Activated naive CD8-positive, alpha-beta T cell treated with anti-CD3 and anti-CD28 coated beads, Interleukin-2, amount 50 U/mL, for 16 hours (primary cell): ENCODE measurements at places on chromosomes 2 and 18.

DNA sequence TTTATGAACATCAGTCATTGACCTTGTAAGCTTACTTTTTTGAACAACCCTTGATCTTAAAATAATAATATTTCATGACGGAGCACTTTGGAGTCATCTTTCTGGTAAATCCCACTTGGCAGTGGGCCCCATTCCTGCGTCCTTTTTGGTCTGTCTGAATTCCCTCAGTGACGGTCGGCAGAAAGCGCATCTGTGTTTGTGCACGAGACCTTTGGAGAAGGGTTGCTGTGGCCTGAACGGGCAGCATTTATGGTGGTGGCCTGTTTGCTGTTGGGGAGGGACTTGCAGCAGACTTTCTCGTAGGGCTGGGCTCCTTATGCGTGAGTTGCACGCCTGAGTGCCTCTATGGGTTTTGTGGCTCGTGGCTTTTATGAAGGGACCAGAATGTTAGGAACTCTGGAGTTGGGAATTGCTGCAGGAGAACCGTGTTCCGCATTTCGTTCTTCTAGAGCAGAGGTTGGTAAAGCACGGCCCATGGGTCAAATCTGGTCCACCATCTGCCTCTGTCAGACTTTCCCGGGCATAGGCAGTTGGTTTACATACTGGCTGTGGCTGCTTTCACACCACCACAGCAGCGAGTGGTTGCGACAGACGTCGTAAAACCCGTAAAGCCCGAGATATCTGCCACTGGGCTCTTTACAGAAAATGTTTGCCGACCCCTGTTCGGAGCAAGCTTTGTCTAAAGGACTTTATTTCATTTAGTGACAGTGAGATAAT is 30.8 kb downstream of the LPIN1 start:
- no peak for DNase-seq

- DNase-seq: no peak
These were observed 40.6 kb upstream of the TFPI start for GRCh38 chr2:187594801-187595200.

GRCh38 chr18:23301972-23302371 is 151.1 kb upstream of the RIOK3 start:
- DNase-seq: no peak

DNA sequence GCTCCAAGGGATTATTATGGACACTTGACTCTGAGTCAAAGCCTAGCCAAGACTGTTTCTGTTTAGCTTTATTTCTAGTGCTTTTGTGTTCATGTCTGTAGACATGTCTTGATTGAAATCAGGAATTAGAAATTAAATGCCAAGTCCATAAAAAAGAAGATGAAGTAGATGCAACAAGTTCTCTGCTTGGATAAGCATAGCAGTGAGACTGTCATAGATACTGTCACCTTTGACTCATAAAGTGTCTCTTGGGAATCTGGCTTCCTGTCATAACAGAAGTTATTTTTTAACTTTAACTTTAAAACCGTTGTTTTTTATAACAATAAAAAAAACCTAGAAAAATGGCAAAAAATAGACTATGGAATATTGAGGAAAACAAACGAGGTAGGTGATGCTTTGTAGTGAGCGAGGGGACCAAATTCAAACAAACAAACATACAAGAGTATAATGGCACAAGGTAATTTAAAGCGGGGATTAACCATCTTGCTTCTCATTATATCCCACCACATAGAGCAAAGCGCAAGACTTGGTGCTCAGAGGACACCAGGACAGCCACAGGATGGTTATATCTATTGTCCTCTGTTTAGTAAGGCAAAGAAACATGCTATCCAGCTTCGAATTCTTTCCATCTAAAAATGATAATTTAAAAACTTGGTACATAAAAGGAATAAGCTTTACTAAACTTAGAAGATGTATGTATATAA is 64.6 kb downstream of the CD226 start:
- no peak for DNase-seq

DNA sequence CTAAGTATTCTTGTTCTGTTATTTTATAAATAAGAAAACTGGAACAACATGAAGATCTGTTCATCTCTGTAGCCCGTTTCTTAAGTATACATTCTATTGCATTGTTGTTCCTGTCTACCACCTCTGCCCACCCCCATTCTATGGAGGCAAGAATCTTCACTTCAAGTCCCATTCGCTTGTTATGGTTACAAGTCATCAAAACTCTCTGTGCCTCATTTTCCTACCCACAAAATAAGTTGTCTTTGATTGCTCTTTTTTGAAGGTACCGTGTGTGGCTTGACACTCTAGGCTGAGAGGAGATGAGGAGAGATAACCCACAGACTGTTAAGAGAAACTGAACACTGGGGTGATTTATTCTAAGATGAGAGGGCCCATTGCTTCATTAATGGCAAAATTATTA is 2.9 kb upstream of the EVA1A start:
- no peak for DNase-seq

DNA sequence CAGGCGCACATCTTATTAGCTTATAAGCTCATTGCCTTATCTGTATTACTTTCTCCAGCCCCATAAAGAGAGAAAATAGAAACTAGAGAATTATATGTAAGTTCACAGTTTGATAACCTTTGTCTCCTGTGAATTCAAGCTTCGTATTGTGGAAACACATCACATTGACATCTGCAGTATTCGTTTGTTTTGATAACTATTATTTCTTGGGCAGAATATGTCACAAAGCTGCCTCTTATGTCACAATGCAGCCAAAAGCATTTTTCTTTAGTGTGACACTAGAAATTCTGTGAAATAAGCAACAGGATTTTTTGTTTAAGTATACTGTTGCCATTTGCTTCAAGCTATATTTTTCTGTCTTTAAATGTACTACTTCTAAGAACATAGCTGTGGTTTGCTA is 221.5 kb downstream of the DOK6 start:
- DNase-seq: no peak

GRCh38 chr2:172639256-172639655 is 83.4 kb downstream of the PDK1 start:
- no peak for DNase-seq

GRCh38 chr2:86045541-86045940 is 60.1 kb downstream of the POLR1A start:
- no peak for DNase-seq

DNA sequence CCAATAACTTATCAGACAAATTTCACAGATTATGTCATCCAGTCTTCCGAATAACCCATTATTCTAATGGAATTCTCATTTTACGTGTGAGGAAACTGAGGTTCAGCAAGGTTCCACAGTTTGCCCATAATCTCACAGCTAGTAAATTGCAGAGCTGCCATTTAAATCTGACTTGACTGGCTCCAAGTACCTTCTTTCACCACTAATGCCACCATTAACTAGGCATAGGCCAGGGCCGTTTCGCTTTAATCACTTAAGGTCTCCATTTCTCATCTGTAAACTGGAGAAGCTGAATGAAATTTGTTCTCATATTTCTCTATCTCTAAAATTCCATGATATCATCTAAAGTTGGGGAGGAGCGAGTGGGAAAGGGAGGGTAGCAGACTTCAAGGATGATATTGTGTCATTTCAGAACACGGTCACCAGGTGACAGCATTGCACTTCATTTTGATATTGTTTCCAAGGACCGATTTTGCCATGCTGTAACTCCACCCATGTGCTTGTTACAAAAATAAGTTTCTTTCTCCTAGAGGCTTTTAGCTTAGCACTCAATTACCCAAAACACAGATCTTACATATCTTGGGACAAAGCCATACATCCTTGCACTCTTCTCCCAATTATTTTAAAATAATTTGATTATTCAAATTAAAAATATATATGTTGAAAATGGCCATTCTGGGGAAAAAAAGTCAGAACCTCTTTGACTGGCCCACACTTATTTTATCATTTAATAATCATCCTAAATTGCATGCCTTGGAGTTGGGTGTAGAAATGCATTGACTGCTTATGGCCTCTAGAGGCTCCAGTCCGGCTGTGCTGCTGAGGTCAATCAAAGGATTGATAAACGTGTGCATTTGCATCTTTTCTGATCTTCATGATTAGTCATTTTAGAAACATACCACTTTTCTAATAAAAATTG is 123.8 kb downstream of the AKAIN1 start:
- peak; percentile 8 for DNase-seq

- no peak for DNase-seq
These were observed 35.4 kb upstream of the ARMC9 start for GRCh38 chr2:231163011-231163410.

DNA sequence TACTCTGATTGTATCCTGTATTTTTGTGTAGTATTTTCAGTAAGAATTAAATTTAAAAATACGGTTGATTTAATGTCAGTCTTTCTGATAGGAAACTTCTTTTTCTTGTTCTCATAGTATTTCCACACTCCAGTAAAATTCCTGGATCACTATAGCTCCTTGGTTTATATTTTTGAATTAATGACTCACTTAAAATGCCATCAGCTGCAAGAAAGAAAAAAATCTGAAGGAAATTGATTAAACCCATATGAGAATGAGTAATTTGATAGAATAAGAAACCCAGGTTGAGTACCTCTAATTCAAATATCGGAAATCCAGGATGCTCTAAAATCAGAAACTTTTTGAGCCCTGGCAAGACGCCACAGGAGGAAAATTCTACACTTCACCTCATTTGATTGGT is 186.8 kb upstream of the RND3 start:
- no peak for DNase-seq

DNA sequence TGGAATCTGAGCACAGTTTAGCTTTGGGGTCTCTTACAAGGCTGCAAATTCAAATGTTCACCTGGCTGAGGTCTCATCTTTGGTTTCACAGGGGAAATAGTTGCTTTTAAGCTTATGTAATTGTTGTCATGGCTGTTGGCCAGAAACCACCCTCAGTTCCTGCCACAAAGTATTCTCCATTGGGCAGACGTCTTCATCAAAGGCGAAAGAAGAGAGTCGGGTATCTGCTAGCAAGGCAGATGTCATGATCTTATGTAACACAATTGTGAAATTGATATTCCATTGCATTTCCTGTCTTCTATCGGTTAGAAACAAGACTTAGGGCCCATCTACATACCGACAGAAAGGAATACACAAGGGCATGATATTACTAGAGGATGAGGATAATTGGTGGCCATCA is 816.2 kb downstream of the MBD2 start:
- no peak for DNase-seq

DNA sequence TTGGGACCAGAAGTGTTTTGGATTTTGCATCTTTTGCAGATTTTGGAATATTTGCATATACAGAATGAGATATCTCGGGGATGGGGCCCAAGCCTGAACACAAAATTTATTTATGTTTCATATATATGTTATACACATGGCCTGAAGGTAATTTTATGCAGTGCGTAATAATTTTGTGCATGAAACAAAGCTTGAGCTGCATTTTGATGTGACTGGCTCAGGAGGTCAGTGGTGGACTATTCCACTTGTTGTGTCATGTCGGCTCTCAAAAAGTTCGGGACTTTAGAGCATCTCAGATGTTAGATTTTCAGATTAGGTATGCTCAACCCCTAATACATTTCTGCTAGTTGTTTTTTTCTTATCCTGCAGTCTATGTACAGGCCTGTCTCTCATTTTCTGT is 145.4 kb downstream of the FAM210A start:
- DNase-seq: no peak

DNA sequence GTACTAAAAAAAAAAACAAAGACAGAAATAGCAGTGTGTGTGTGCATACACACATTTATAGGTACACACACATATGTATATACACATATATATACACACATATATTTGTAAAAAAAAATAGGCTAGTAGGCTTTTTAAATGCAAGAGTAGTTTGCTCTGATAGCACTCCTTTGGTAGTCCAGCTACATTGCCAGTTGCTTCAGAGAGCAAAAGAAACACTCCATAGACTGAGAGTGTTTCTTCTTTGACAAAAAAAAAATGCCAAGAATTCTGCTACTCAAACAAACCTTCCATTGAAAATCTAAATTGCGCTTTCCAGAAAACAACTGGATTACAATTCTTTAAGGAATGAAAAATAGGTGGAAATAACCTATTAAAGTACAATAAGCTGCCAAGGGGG is 365.9 kb upstream of the GALNT5 start:
- no peak for DNase-seq

GRCh38 chr2:63035169-63035568 is 15.5 kb upstream of the OTX1 start:
- no peak for DNase-seq

DNA sequence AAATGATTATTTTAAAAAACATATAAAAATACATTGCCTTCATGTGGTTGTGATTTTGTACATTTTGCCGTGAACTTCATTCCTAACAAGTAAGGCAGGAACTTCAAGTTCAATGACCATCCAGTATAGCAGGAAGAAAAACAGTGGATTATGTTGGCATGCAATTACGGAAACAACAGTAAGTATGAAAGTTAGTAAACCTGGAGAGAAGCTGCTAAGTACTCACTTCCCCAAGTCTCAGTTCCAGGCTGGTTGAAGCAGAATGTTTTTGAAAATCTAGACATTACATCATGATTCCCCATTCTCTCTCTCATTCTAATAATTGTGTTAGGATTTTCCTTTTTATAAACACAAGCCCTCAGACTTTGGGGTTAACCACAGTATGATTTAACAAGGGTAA is 987.1 kb upstream of the KLHL29 start:
- DNase-seq: no peak

DNA sequence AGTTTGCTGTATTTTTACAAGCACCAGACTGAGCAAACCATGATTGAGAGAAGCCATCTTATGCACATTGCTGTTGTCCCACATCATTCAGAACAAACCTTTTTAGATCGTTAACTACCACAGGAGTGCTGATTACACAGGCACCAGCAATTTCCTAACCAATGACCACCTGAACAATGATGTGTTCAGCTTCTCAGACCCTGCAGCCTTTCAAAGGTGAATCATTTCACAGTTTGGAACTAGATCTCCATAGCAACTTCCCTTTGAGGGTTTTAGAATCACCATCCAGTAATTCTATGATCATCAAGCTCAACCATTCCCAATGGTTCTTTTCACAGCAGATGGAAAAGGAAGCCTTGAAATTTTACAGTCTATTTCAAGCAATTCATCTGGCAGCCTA is 71.4 kb downstream of the OLA1 start:
- DNase-seq: no peak

DNA sequence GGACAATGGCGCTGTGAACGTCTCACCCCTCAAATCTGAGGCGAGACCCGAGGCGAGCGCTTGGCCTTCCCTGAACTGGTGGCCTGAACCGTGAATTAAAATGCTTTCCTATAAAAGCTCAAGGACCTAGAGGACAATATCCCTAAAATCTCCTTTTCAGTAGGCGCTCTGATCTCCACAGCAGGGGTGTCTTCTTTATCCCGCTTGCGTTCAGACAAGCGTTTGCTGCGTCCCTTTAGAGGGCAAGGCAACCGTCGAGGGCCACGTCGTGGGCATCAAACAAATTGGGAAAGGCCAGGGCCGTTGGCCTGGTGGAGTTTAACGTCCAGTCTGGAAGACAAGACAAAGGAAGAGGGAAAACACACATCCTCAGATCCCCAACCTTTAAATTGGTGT is 1.3 kb upstream of the RAX start:
- DNase-seq: no peak

- DNase-seq: peak; percentile 69
These were observed 2.3 kb upstream of the NR4A2 start for GRCh38 chr2:156334496-156335478.

DNA sequence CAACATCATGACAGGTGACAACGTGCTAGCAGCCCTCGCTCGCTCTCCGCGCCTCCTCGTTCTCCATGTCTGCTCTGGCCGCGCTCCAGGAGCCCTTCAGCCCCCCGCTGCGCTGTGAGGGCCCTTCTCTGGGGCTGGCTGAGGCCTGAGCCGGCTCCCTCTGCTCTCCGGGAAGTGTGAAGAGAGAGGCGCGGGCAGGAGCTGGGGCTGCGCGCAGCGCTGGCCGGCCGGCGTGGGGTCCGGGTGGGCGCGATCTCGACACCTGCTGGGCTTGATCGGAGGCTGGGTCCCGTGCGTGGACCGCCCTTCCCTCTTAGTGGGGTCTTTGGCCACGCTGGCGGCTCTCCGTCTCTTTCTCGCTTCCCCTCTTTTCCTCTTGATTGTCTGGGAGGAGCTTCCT is 195.5 kb downstream of the ANKRD30BL start:
- no peak for DNase-seq
